ENCODE measurements at places on chromosomes 3 and 15. TPM values are rescaled to one million over a fixed set of nuclear protein-coding genes. Genes with fewer than 3 reads are reported as not detected.

DNA sequence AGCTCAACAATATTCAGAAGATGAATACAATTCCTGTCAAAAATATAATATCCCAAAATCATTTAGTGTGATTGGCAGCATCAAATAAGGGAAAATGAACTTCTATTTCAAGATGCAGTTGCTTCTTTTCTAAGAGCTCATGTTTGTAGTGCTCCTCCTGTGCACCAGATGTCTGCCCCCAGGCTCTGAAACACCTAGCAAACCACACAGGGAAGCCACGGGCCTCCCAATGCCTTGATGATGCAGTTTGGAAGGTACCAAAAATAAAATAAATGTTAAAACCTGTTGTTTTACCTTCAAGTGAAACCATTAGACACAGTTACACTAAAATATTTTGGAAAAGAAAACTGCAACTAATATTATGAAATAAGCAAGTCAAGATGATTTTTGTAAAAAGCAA, 22.2 kb downstream of the CFAP20DC start:
- no peaks in the 10 kb centered on the region for H3K4me1 ChIP-seq
- no peak overlapping the region for H3K4me3 ChIP-seq
- no peak for DNase-seq

The UQCRC1 gene
- 490 TPM for total RNA-seq

DNA sequence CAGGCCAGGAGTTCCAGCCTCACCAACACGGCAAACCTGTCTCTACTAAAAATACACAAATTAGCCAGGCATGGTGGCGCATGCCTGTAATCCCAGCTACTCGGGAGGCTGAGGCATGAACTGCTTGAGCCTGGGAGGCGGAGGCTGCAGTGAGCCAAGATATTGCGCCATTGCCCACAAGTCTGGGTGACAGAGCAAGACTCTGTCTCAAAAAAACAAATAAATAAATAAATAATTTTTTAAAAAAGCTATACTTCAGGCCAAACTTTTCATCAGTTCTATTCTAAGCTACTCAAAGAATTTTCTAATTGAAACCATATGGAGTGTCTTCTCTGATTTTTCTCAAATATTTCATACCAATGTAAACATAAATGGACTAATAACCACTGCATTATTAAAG, 43.5 kb downstream of the PHC3 start:
- no peaks in the 10 kb centered on the region for H3K4me1 ChIP-seq
- peaks cover 36% of the 10 kb centered on the region for H3K36me3 ChIP-seq
- no peak overlapping the region for H3K4me3 ChIP-seq
- no peak overlapping the region for H3K27ac ChIP-seq

- no peaks in the 10 kb centered on the region for H3K36me3 ChIP-seq
- H3K4me1 ChIP-seq: peaks cover 40% of the 10 kb centered on the region
- peak overlapping the region; percentile 93 for H3K4me3 ChIP-seq
- H3K27ac ChIP-seq: peak overlapping the region; percentile 46
- DNase-seq: peak; percentile 56
- no peaks in the 10 kb centered on the region for H3K27me3 ChIP-seq
These were observed 1.3 kb downstream of the CTNNB1 start for GRCh38 chr3:41200669-41201021.

- no peak overlapping the region for H3K4me3 ChIP-seq
- DNase-seq: no peak
- H3K27me3 ChIP-seq: no peaks in the 10 kb centered on the region
- H3K27ac ChIP-seq: peak overlapping the region; percentile 49
- peaks cover 63% of the 10 kb centered on the region for H3K4me1 ChIP-seq
These were observed 221.9 kb upstream of the NANOGP8 start for GRCh38 chr15:35307026-35307425.

DNA sequence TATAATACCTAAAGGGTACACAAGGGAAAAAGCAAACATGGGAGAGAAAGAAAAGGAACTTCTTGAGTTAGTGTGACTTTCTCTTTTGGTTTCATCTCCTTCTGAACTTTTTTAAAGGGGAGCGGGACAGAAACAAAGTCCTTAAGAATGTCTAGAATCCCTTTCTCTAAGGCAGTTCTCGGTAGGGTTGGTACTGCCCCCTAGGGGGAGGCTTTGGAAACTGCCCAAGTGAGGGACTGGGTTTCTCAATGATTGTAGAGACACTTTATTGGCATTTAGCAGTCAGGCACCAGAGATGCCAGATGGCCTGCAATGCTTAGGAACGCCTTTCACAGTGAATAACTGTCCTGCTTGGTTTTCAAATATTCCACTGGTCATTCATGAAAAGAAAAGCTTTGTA, 172.7 kb downstream of the WDR72 start:
- no peaks in the 10 kb centered on the region for H3K36me3 ChIP-seq
- no peaks in the 10 kb centered on the region for H3K4me1 ChIP-seq
- DNase-seq: no peak
- no peak overlapping the region for H3K4me3 ChIP-seq

The CACNA2D3 gene
- total RNA-seq: under 0.01 TPM

Measured in GM23248 (cell line).